NCI-H146 (cell line): ENCODE measurements at places on chromosomes 3 and 15.

DNA sequence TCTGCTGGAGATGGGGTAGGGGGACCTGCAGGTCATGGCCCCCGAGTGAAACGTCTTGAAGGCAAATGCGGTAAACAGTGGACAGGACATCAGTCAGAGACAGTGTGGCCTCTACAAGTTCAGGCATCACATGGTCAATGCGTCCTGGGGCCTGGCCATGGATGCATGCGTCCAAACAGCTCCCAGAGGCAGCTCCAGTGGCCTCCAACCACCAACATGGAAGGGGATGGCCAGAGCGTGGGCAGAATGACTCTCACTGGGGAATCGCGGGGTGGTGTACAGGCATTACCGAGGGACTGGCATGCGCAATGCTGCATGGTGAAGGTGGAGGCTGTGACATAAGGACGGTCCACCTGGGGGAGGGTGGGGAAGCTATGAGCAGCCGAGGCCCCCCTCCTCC, 35.6 kb upstream of the IQSEC1 start:
- DNase-seq, result no peak

- no peak for DNase-seq
Observed at GRCh38 chr15:98565566-98565965, 82.8 kb upstream of the IGF1R start.

- peak; percentile 13 for DNase-seq
Observed at GRCh38 chr15:79209116-79209515, 73.4 kb upstream of the ANKRD34C start.

DNA sequence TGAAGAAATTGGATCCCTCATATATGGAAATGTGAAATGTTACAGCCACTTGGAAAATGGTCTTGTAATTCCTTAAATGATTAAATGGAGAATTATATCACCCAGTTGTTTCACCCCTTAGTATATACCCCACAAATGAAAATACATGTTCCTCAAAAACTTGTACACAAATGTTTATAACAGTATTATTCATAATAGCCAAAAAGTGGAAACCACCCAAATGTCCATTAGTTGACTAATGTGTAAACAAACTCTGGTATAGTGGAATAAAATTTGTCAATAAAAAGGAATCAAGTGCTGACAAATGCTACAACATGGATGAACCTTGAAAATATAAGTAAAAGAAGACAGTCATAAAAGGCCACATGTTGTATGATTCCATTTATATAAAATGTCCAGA, 12.5 kb downstream of the FAM162A start:
- no peak for DNase-seq

DNA sequence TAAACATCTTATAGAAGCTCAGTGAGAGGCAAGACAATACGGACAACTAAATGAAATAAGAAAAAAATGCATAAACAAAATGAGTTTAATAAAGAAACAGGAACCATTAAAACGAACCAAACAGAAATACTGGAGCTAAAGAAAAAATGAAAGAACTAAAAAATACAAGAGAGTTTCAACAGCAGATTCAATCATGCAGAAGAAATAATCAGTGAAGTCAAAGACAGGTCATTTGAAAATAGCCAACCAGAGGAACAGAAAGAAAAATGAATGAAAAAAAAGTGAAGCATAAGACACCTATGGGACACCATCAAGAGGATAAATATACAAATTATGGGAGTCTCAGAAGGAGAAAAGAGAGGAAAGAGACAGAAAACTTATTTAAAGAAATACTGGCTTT, 42.5 kb upstream of the PRR20G start:
- DNase-seq, result no peak

DNA sequence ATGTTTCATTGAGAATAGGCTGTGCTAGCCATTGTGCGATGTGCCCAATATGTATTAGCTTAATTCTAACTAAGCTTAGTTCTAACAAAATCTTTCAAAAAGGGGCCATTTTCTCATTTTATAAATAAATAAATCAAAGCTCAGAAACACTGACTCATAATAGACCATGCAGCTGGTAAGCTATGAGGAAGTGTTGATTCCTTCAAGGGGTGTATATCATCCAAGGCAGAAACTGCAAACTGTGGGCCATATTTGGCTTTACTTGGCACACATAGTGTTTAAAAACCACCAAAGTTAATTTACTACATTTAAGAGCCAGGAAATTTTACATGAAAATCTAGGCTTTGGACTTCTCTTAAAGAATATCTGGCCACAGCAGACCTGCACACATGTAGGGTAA, 136.5 kb downstream of the ZNF621 start:
- DNase-seq, result no peak

DNA sequence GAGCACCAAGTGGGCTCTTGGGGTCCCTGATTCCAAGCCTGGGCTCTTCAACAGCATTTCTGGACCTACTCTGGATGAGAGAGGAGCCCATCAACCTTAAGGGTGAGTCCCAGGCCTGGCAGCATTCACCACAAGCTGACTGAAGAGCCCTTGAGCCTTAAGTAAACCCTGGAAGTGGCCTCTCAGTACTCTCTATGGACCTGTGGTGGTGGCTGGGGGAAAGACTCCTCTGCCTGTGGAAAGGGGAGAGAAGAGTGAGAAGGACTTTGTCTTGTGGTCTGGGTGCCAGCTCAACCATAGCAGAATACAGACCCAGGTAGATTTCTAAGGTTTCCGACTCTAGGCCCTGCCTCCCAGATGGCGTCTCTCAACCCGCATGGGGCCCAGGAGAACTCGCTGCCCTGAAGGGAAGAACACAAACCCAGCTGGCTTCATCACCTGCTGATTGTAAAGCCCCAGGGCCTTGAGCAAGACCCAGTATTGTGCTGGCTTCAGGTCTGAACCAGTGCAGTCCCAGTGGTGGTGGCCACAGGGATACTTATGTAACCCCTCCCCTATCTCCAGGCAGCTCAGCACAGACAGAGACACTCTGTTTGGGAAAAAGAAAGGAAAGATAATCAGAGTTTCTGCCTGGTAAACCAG, 71.4 kb downstream of the TFDP2 start:
- peak; percentile 25 for DNase-seq

GRCh38 chr3:57655727-57656126, 37.1 kb downstream of the DENND6A start:
- no peak for DNase-seq

- DNase-seq, result no peak
Observed at GRCh38 chr3:166455744-166456143, 618.5 kb upstream of the BCHE start.

DNA sequence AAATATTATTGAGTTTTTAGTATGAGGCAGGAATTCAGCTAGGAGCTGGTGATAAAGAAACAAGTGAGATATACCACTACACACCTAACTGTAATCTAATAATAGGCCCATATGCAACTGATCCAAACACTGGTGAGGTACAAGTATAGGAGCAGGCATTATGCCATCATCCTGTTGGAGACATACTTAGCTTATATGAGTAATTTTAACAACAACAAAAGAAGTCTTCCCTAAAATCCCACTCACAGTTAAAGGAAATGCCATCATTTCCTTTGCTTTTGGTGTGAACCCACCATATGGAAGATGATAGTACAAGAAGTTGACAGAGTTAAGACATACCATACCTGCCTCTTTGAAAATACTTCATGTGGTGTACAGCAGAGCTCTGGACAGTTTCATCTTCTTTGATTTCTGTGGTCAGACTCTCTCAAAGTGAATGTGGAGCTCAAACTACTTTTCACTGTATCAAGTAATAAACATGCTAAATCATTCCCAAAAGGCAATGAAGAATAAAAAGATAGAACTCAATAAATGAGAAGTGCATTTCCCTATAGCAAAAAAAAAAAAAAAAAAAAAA, 85.5 kb downstream of the CD200R1L start:
- DNase-seq, result no peak

DNA sequence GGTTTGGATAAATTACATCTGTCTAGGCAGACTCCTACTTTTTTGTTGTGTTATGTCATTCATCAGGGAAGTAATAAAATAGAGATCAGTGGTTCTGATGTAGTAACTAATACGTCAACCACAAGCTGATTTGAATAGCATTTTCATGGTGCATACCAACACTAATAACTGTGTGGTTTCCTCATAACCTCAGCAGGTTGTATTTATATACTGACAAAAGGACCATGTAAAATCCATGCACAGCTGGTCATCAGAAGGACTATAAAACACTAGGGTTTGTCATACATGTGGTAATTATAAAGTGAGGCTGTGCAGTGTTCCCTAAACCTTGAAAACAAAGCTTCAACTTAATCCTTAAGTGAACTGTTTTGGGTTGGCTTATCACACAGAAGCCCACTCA, 216.8 kb upstream of the RBMS3 start:
- no peak for DNase-seq

GRCh38 chr3:117473981-117474538, 764.5 kb downstream of the TUSC7 start:
- DNase-seq, result peak; percentile 95

DNA sequence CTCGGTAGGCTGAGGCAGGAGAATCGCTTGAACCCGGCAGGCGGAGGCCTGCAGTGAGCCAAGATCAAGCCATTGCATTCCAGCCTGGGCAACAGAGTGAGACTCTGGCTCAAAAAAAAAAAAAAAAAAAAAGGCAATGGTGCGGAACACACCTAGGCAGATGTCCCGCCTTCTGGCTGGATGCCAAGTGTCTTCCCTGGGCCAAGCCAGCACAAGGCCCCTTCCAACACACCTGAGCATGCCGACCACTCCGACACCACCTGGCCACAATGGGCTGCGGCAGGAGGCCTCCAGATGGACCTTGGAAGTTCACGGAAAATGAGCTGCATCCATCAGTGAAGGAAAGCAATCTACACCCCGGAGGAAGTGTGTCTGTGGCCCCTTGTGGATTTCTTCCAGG, 19.0 kb downstream of the NUP210 start:
- peak; percentile 85 for DNase-seq

DNA sequence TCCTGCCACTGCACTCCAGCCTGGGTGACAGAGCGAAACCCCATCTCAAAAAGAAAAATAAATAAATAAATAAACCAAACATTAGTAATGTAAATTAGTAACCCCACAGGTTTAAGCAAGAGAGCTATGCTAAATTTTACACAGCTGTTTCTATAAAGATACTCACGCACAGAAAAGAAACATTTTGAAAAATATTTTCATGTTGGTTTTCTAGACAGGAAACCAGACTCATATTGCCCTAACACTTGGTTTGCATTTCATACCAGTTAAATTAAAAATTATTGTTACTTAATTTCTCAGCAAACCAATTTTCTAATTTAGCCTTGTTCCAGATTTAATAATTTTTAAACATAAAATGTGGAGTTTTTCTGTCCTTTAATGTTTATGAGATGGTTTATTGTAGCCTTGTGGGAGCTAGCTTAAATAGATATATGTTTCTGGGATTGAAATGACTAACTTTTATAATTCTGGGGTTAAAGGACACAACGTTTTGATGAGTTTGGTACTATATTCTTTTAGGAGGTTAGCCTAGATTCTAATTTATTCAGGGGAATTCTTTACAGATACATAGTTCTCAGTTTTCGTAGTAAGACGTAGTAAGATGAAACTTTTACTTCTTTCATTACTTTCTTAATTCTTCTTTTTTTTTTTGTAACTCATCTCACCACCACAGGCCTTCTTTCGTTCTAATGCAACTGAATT, 42.6 kb upstream of the SLC4A7 start:
- DNase-seq, result no peak

GRCh38 chr3:108106449-108106848, 15.6 kb upstream of the CD47 start:
- peak; percentile 52 for DNase-seq
